Right forelimb (tissue), 1 donor: ENCODE measurements at places on chromosomes 5 and 9.

DNA sequence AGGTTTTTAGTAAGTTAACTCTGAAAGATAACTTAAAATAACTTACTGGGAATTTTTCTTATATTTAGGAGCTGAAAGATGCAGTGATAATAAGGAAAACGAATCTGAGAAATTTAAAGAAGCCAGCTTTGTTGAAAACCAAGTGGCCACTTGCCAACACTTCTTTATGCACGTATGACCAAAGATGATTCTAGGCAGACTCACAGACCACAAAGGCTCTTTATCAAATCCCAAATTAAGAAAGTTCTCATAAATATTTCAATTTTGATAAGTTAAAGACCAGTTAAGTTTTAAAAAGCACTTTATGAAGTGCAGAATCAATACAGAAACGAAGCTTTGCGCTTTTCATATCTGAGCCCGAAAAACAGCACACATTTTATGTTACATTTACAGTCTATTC lies 1.5 kb downstream of the AFF4 start:
- DNase-seq = no peak

- DNase-seq = no peak
These were observed 106.1 kb upstream of the ICE1 start for GRCh38 chr5:5316334-5316733.

DNA sequence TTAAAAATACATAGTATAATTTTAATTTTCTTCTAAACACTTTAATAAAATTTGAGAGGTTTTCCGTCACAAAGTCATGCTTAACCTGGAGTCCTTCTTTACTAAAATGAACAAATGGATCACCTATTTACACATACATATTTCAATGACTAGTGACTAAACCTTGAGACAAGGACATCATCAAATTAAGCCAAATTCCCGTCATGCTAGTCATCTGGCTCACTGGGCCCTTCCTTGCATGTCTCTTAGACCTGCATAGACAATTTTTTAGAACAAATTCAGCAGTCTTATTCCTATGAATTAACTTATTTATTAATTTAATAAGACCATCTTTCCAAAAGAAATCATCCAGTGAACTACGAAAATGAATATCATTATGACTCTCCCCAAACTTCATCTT lies 26.6 kb downstream of the ERAP2 start:
- no peak for DNase-seq

- DNase-seq = no peak
These were observed 247.2 kb downstream of the DENND1A start for GRCh38 chr9:123682746-123683145.

DNA sequence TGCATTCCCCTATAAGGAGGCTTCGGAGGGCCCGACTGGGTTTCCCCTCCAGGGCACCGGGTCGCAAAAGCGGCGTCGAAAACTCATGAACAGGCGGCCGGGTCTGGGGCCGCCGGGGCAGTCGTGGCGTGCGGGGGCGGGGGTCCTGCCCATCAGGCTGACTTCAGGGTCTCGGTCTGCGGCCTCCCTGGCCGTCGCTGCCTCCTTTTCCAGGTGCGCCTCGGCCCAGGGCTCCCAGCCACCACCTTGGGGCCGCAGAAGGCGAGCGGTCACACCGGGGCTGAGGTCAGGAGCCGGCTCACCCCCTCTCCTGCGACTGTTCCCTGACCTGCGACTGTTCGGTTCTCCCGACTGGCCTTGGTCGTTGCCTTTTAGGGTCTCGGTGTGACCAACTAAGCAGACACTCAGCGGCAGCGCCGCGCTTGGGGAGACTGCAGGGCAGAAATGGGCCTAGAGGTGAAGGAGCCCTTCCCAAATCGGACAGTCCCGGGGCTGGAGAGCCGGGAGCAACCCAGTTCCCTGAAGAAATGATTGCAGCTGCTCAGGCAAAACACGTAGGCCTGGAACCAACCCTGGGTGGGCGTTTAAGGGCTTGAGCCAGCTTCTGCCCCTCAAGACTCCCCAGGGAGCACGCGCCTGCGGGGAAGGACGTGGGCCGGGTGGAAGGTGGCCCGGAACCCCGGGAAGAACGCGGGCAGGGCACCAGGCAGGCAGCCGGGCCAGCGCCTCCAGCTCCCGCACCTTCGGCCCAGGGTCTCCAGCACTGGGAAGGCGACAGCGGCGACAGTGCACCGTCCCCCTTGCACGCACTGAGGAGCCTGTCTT lies 11.2 kb downstream of the IRX2 start:
- DNase-seq = no peak

GRCh38 chr9:97438666-97439065 lies 26.8 kb downstream of the TDRD7 start:
- no peak for DNase-seq

GRCh38 chr9:76441551-76442322 lies 17.2 kb upstream of the GCNT1 start:
- DNase-seq = no peak

DNA sequence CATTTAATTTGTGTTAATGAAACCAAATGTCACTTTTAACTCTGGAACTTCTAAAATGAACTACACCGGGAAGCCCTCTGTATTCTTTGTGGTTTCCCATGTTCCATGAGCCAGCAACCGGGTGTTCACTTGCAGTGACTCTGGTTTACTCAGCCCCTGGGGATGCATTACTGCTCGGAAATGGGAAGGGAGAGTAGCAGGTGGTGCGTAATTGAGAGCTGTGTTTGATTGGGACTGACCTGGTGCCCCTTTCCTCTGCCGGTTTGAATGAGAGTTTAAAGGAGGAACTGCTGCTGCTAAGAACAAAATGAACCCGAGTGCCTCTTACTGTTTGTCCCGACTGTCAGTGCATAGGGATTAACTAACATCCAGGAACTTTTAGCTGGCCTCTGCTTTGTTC lies 100.1 kb upstream of the DHFR start:
- DNase-seq = peak; percentile 44

GRCh38 chr9:127874301-127875221 lies 2.9 kb downstream of the AK1 start:
- DNase-seq = no peak

DNA sequence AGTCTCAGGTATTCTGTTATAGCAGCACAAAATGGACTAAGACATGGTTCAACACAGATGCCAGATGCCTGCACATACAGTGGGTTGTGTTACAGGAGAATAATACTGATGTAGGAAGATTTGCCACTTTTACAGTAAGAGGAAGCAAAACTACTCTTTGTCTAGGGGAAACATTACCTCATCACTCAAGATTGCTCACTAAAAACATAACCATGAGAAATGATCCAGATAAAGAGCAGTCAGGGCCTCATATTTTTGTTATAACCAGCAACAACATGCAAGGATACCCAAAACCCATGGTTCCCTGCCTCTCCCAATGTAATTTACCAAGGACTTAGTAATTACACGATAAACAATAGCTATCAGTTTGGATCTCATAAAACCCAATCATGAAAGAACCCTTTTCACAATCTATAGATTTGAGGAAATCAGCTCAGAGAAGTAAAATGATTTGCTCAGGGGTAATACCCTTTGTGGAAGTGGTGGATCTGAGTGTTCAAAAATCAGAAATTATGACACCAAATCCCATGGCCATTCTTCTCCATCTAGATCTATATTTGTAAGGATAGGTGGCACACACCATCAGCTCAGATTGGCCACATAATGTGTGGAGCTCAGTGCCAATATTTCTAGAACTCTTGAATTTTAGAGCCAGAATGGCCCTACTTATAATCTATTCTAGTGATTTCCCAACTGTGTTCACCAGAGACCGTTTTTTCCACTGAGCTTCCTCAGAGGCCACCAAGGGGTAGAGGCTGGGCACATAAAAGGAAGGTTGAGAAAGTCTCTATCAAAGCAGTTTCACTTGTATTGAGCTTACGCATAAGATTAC lies 27.8 kb downstream of the DPYSL3 start:
- no peak for DNase-seq

DNA sequence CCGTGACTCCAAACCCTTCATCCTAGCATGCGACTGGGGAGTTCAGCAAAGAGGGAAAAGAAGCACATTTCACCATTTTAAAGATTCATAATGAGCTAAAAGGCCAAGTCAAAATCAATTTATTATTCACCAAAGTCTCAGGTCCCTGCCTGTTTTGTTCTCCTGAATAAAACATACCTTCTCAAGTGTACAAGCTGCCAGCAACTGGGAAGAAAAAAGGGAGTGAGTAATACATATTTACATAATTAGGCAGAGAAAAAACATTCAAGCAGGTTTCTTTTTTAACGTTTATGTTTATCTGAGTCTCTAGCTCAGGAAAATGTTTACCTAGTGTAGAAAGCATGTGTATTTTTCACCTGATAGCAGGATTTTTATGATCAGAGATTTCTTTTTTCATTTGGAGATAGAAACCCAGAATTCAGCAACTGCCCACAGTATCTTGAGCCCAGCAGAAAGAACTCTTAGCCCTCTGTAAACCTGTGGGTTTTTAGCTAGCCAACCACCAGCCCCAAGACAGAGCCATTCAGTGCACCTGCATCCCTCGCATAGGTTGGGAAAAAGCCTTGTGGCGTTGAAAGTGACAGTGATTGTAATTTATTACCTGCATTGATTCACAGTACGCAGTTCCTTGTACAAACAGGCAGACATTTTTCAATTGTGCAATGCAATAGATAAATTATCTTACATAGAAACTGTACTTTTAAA lies 117.9 kb upstream of the GRIA1 start:
- DNase-seq = no peak

DNA sequence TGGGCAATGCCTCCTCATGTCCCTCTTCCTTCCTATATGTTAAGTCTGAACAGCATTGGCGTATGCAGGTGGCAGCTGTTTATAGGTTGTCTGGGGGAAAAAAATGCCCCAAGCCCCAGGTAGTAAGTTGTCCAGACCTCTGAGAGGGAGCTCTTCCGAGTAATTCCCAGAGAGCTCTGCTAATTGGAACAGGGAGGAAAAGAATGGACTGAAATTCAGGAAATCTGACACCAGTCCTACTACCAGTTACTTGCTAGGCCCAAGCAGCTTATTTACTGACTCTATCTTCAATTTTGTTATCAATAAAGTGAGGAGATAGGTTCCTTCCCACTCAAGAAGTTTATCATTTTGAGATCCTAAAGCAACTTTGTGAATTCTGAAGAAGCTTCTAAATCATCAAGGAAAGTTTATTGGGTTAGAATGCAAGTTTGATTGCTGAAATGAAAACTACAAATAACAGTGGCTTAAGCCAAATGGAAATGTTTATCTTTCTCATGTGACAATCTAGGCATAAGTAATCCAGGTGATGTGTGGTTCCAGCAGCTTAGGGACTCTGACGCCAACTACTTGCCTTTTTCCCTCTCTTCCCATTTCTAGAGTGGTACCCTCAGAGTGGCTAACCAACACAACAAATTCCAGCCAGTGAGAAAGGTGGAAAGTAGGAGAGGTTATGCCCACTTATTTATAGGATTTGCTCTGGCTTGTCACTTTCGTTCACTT lies 5.6 kb downstream of the STK32A start:
- no peak for DNase-seq

GRCh38 chr5:149824120-149824519 lies 94.0 kb downstream of the PPARGC1B start:
- no peak for DNase-seq

DNA sequence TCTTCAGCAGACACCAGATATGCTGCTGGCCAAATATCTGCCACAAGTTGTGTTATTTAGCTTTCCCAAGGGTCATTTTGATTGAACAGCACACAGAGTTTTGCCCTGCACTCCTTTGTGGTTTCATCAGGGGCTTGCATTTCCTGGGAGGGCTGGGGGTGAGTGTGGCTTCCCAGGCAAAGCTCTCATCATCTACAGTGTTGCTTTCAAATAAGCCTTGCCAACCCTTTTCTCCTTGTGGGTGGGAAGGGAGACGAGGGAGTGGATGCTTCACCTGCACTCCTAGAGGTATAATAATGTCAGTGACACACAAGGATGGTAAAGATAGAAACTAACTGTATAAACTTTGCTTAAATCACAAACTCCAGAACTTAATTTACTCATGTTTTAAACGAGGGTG lies 107.0 kb downstream of the MARCHF11 start:
- DNase-seq = no peak

- DNase-seq = no peak
These were observed 104.3 kb downstream of the GNAQ start for GRCh38 chr9:77927265-77927664.

DNA sequence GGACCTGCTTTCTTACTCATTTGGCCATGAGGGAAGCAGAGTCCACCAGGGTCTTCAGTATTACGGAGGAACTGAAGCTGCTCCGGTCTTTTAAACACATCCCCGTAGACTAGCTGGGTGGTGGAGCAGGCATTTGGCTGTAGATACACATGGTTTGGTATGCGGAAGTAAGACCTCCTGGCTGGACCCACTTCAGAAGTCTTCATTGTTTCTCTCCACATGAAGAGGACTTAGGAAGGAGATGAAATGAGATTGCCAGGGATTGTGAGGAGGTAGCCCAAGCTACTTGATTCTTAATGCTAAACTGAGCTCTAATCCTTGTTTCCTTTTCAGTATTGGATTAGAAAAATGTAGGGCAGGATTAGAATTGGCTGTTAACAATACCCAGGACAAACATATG lies 32.9 kb downstream of the STXBP1 start:
- no peak for DNase-seq

- no peak for DNase-seq
These were observed 18.5 kb downstream of the COL15A1 start for GRCh38 chr9:98962181-98962560.

DNA sequence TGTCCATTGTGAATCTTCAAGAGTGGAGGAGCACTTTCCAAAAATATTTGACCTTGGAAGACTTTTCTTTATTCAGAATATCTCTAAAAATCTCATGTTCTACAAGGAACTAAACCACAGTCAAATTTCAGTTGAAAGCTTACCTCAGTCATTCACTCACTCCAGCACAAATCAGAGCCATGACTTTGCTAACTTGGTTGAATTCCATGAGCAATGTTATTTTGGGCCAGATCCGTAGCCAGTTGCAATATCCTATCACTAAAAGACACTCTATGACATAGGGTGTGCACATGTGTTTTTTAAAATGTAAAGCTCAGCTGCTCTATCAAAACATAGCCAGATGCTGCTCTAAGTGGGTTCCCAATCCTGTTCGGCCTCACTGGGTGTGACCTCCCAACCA lies 156.1 kb upstream of the ANKRD55 start:
- no peak for DNase-seq
